ENCODE measurements at places on chromosomes 2 and 18.

DNA sequence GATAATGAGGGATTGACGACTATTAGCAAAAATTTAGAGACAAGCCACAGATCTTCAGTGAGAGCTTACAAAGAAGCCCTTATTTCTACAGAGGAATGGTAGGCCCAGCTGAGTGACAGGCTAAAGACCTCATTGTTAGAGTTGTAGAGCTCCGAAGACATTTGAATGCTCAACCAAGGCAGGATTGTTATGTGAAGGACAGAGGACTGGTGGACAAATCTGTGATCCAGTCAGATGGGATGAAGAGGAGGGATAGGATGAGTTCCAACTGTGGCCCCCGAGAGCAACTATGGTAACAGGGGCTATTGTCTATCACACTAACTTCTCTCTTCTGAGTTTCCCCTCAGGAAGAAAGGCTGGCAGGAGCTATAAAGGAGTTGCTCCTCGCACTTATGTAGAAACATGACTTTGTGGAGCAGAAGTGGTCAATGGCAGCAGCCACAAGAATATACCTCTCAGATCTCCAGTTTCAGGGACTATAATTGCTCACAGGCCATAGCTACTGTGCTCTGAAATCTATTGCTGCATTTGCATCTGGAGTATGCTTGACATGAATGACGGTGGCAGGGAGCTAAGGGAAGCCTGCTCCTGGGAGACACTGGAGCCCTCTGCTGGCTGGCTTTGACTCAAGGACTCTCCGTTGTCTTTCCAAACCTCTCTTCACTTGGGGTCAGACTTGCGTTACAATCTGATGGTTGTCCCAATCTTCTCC, 50.3 kb upstream of the GREB1L start:
- no peak for DNase-seq

GRCh38 chr2:29446847-29447246, 331.6 kb downstream of the CLIP4 start:
- no peak for DNase-seq

GRCh38 chr2:223613017-223613950, 11.1 kb upstream of the SCG2 start:
- DNase-seq: no peak

GRCh38 chr2:222743251-222743812, 71.9 kb downstream of the MOGAT1 start:
- no peak for DNase-seq

DNA sequence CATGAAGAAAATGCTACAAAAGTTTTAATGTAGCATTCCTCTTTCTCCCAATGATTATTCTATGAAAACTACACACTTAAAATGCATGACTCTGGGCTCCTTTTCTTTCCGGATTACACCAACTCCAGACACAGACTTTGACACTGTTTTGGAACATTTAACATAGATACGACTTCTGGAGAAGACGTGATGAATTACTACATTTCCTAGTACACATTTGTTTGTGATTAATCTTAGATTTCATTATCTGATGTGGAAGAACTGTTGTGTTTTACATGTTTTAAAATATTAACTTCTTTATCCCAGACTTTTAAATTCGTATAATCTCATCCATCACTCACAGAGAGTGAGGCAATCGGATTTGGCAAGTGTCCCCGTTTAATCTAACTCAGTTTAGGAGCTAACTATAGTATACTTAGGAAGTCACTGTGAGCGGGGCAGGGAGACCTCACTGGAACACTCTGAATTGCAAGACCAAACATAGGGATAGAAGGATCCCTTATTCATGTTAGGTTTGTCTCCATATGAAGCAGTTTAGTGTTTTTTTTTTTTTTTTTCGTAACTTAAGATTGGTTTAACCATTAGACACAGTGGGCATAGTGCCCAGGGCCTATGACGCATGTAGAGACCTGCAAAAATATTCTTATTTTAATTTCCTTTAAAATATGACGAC, 66.7 kb downstream of the PDE1A start:
- no peak for DNase-seq

- peak; percentile 23 for DNase-seq
These were observed 60.8 kb downstream of the MBP start for GRCh38 chr18:77071711-77072292.

DNA sequence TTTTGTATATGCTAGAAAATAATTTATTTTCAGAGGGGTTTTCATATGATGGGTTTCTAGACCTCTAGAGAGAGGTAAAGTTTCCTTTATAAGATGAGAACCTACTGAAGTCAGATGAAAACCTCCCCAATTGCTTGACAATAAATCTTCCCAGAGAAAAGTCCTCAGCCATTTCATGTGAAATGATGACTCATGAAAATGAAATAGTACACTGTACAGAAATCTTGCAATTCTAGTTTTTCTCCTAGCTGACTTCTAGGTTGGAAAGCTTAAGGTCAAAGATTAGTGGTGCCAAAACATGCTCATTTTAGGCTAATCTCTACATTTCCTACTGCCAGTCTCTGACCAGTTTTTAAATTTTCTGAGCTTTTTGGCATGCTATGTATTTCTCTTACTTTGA, 826.5 kb upstream of the FSHR start:
- DNase-seq: no peak

- DNase-seq: no peak
These were observed 78.3 kb upstream of the CRIM1 start for GRCh38 chr2:36277146-36277808.

GRCh38 chr18:49464718-49465598, 4.5 kb upstream of the DYM start:
- no peak for DNase-seq

DNA sequence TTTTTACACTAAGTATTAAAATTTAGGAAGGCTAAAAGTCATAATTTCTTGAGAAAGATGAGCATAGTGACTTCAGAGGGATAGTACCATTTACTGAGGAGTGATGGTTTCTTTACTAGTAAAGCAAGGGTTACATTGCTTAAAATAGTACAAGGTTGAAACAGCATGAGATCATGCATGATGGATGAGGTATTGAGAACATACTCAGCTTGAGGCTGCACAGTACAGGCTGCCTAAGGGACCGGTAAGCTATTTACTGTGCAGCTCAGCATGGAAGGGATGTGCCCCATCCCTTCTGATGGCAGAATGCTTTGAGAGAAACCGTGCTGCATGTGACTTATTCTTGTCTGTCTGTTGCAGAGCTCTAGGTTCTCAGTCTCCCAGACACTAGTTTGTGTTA, 122.1 kb downstream of the EML6 start:
- no peak for DNase-seq

- no peak for DNase-seq
These were observed 55.1 kb downstream of the RALBP1 start for GRCh38 chr18:9530226-9531009.

- no peak for DNase-seq
These were observed 14.7 kb downstream of the KLHL23 start for GRCh38 chr2:169748319-169748718.

DNA sequence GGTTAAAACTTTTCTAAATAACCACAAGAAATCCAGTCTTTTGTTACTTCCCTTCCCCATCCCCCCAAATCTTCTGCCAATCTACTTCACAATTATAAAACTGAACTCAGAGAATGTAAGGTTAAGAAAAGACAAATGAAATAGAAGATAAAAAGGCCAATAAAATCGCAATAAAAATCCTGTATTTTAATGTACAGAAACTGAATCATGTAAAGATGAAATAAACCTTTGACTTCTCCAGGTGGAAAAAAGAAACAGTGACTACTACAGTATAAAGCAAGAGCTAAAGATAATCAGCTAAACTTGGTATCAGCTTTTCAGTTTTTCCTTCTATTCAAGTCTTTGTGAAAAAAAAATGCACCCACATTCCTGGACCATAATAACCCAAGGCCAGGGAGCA, 1.7 kb downstream of the SYT4 start:
- no peak for DNase-seq

DNA sequence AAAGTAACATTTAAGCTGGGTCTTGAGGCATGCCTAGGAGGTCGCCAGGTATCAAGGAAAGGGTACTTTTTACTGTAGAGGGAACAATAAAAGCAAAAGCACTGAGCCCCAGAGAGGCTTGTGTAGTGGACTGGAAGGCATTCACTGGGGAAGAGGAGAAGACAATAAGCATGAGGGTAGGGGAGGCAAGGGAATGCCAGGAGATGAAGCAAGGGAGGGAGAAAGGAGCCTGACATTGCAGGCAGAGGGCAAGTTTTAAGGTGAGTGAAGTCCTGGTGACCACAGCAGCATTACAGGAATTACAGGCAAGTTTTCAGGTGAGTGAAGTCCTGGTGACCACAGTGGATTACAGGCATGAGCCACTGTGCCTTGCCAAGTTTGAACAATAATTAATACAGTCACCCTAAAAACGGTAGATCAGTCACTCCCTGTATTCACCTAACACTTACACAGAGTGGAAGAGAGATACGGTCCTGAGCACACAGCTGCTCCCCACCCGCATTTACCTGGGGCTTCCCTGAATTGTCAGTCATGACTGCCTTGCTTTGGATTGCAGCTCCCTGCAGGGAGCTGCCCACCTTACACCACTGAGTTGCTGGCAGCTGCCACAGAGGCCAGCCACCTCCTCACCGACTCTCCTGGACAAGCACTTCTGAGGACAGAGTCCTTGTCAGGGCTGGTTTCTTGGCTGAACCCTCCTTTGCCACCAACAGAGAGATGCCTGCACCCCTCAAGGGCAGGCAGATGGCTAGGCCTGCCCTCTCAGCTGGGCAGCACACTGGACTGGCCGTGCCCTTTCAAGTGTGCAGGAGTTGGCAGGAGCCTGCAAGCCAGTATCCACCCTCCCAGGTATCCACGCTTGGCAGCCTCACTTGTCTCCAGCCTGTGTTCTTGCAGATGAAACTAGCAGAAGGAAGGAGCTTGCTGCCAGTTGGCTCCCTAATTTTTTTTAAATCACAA, 153.2 kb upstream of the MSH6 start:
- DNase-seq: no peak

GRCh38 chr2:27431395-27431794, 3.0 kb downstream of the NRBP1 start:
- DNase-seq: no peak

GRCh38 chr2:158731386-158731785, 63.7 kb upstream of the DAPL1 start:
- no peak for DNase-seq

DNA sequence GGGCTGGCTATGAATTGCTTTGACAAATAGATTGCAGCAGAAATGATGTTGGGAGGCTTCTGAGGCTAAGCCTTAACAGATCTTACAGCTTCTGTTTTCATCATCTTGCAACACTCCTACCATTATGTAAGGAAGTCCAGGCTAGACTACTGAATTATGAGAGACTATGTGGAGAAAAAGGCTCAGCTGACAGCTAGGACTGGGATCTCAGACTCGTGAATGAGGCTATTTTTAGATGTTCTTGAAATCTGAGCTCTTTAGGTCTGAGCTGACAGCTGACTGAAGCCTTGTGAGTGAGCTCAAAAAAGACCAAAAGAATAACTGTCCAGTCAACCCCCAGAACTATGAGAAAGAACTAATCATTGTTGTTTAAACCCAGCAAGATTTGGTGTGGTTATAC, 70.3 kb downstream of the VWC2L start:
- DNase-seq: no peak

- peak; percentile 7 for DNase-seq
These were observed 200.4 kb downstream of the INO80D start for GRCh38 chr2:205885492-205886099.

GRCh38 chr2:5387406-5387805, 304.8 kb upstream of the SOX11 start:
- DNase-seq: no peak

GRCh38 chr2:188852772-188853171, 121.4 kb upstream of the COL3A1 start:
- no peak for DNase-seq

- DNase-seq: no peak
These were observed 16.1 kb upstream of the ZNF236 start for GRCh38 chr18:76806301-76806700.

- no peak for DNase-seq
These were observed 91.4 kb upstream of the IL1R2 start for GRCh38 chr2:101900375-101900774.

- DNase-seq: no peak
These were observed 316.7 kb downstream of the LRP1B start for GRCh38 chr2:141814150-141814549.

DNA sequence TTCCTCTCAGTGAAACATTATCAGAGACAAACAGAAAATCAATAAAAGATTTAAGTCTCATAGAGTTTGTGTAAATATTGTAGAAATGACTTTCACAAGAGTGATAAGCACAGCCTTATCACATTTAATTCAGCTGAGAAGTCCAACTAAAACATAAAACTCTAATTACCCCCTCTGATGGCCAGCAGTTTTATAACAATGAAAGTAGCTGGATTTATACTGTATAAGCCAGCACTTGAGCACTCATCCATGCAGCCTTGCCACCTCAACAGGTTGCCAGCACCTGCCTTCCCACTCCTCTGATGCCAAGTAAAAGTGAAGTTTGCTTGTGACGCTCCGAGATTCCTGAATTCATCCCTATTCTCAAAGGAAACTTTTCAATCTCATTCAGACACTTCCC, 103.0 kb upstream of the STK39 start:
- no peak for DNase-seq

DNA sequence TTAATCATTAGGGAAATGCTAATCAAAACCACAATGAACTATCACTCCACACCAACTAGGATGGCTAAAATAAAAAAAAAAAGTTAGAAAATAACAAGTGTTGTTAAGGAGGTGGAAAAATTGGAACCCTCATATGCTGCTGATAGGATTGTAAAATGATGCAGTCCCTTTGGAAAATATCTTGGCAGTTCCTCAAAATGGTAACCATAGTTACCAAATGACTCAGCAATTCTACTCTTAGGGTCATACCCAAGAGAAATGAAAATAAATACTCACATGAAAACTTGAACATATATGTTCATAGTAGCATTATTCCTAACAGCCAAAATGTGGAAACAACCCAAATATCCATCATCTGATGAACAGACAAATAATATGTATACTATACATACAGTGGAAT, 15.7 kb upstream of the ACVR2A start:
- DNase-seq: no peak

DNA sequence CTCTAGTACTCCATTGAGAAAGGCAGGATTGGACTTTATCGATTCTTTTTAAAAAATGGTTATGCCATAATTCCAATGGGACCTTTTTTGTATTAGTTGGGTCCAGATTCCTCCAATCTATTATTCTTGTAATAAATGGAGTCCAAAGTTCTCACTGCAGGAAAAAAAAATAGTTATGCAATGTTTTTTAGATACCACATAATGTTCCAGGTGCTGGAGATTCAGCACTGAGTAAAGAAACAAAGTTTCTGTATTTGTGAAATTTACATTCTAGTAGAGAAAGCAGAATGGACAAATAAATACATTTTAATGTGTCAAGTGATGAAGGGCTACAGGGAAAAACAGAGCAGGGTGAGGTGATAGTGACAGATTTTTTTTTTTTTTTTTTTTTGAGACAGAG, 78.5 kb upstream of the MYCN start:
- DNase-seq: no peak

- no peak for DNase-seq
These were observed 121.5 kb upstream of the PXDN start for GRCh38 chr2:1865716-1866234.

All from activated CD4-positive, CD25-positive, alpha-beta regulatory T cell (primary cell).